Smooth muscle cell of the umbilical artery (primary cell): ENCODE measurements at places on chromosomes 5 and 9. TPM values are rescaled to one million over a fixed set of nuclear protein-coding genes. Genes with fewer than 3 reads are reported as not detected.

HSD17B3 gene
- not detected in 2 replicates for total RNA-seq

PCA3 gene
- total RNA-seq: not detected in 2 replicates

C1QTNF2 gene
- 0.30 and 0.32 TPM in 2 replicates for total RNA-seq

CAVIN4 gene
- total RNA-seq: 2.4 and 3.6 TPM in 2 replicates

ROR2 gene
- total RNA-seq: 19.9 and 20.5 TPM in 2 replicates

EPB41L4A gene
- total RNA-seq: 0.89 and 3.2 TPM in 2 replicates

SPACA9 gene
- 2.4 and 2.5 TPM in 2 replicates for total RNA-seq

ANGPTL2 gene
- 6.3 and 19.0 TPM in 2 replicates for total RNA-seq

PALM2AKAP2 gene
- total RNA-seq: 28.5 and 52.9 TPM in 2 replicates

TRIP13 gene
- total RNA-seq: 4.2 and 21.2 TPM in 2 replicates

PLGRKT gene
- 11.0 and 12.6 TPM in 2 replicates for total RNA-seq

C8G gene
- 0.59 TPM in 1 of 2 replicates, not detected in the other for total RNA-seq

HTR1A gene
- total RNA-seq: not detected in 2 replicates

KIF20A gene
- 3.9 and 27.8 TPM in 2 replicates for total RNA-seq

IFNB1 gene
- 0.30 TPM in 1 of 2 replicates, not detected in the other for total RNA-seq

JADE2 gene
- total RNA-seq: 14.3 and 20.4 TPM in 2 replicates

RBM22 gene
- 23.2 and 29.2 TPM in 2 replicates for total RNA-seq

BASP1 gene
- 155 and 170 TPM in 2 replicates for total RNA-seq

NIPAL4 gene
- total RNA-seq: 0.14 TPM in 1 of 2 replicates, not detected in the other

FGF10 gene
- under 0.01 TPM in 1 of 2 replicates, not detected in the other for total RNA-seq
